AG20443 (cell line): ENCODE measurements at places on chromosomes 12 and 14.

DNA sequence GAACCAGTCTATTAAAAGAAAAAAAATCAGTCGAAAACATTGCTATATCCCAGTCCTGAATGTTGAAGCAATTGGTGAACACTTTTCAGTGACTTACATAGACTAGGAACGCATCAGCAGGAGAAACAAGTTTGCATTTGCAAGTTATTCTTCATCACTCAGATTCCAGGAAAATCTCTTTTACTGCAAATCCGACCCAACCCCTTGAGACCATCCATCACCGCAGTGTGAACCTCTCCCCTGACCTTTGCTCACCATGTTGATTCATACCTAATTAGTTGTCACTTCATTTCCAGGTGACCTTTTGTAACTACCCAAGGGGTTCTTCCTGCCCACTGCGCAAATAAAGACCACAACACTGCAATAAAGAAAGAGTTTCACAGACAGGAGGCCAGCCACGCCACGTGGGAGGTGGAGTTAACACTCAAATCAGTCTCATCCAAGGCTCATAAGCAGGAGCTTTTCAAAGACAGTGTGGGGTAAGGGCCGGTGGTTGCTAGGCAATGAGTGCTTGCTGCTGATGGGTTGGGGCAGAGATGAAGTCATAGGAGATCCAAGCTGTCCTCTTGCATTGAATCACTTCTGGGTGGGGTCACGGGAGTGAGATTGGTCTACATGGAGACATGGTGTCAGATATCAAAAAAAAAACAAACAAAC is 241.3 kb upstream of the TMEM132C start:
- no peak for DNase-seq

DNA sequence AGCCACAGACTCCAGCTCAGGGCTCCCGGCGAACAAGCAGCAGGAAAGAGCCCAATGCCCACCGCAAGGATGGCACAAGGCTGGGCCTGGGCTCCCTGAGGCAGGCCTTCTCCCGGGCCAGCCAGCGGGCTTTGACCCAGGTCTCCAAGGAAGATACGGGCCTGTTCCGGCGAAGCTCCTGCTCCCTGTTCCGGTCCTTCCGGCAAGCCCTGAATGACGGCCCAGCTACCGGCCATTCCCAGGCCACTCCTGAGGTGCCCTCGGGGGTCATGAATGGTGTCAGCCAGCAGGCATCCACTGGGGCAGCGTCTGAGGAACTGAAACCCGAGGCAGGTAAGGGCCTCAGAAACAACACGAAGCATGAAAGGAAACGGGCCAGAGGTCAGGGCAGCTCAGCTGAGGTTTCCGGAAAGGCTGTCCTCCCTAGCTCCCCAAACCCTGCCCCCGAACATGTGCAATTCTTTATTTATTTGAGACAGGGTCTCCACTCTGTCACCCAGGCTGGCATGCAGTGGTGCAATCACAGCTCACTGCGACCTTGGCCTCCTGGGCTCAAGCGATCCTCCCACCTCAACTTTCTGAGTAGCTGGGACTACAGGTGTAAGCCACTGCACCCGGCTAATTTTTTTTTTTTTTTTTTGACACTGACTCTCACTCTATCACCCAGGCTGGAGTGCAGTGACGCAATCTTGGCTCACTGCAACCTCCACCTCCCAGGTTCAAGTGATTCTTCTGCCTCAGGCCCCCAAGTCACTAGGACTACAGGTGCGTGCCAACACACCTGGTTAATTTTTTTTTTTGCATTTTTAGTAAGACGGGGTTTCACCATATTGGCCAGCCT is 6.0 kb downstream of the EXOC3L4 start:
- no peak for DNase-seq

DNA sequence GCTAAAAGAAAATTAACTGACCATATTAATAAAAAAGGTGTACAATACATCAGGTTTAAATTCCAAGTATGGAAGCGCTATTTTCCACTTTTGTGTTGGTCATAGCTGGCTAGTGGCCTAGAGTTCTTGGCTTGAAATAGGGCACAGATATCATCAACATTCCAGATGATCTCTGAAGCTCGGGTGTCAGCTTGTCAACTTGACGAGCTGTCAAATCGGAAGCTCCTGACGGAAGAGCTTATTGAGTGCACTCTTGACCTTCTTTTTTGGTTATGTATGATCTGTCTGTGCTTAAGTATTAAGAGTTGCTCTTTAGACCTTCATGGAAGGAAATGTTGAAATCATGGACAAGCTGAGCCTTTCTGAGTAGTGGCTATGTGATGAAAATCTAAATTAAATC is 177.9 kb downstream of the APAF1 start:
- no peak for DNase-seq

DNA sequence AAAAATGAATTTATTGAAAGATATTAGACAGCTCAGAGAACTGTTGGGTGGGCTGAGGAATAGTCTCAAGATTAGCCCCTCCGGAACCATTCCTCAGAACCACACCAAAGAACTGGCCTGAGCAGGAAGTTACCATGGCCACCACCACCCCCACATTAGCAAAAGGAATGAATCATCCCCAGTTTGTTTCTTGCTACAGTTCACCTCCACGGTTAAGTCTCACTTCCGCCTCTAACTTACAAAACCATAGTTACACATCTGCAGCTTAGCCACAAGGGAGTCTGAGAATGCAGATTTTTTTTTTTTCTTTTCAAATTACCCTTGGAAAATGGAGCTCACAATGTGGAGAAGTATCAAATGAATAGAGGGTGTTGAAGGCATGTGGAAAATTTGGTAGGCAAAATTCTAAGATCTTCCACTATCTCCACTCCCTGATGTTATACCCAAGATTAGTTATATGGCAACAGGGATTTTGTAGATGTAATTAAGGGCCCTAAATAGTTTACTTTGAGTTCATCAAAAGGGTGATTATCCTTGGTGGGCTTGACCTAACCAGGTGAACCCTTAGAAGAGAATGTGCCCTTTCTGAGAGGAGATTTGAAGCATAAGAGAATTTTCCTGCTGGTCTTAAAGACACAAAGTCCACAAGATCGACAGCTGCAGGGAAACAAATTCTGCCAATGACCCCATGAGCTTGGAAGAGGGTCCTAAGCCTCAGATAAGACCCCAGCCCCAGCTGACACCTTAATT is 129.8 kb upstream of the KRR1 start:
- DNase-seq: peak; percentile 75

DNA sequence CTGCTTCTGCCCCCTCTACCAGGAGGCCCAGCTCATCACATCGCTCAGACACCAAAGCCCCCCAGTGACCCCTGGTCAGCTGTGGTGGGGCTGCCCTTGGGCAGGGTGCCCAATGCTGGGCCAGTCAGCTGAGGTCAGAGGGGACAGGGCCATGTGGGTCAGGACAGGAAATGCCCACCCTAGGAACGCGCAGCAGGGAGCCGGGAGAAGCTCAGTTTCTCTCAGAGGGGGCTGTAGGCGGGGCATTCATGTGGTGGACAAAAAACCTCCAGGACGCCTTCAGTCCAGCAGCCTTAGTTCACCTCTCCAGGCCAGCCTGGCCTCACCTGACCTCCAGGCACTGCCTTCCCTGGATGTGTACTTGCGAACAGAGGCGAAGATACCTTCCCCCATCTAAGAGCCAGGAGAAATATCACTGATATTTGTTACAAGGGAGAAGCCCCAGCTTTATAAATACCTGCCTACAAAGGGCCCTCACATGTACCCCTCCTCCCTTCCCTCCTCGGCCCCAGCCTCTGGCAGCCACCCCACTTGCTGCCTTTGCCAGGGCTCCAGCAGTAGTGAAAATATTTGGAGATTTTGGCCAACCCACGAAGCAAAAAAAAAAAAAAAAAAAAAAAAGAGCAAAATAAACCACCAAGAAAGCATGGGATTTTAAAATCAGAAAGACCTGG is 41.9 kb upstream of the PLEKHG6 start:
- peak; percentile 32 for DNase-seq
